AG04450 (cell line): ENCODE measurements at places on chromosomes 6 and 20.
A peak's percentile ranks its signal among the peaks of the same experiment; 100 is the strongest.

DNA sequence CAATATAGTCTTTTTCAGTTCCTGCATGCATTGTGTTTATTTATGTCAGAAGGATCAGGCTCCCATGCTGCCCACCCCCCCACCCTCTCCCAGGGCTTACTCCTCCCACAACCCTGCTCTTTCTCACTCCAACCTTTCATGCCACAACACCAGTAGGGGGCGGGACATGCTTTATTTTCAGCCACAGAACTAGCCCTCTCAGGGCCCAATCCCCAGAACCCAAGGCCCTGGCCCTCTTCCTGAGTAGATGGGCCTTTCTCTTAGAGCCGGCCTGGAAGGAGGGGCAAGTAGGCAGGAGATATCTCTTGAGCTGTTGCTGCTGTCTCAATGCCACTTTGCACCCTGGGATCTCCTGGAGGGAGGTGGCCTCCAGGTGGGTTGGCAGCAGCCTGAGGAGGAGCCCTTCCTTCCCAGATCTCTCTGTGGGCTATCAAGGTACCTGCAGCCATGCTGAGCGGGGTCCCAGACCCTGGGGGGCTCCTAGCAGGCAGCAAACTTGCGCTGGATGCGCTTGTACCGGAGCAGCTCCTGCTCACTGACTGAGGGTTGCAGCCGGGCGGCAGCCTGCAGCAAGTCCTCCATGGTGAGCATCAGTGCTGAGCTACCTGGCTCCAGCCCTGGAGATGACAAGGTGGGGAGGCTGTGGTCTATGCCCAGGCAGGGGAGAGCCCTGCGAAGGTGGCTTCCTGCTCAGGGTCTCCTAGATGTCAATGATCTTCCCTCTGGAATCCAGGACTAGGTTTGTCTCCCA lies 3.5 kb downstream of the GNMT start:
- peak; percentile 20 for DNase-seq

GRCh38 chr6:31573239-31574105 lies 1.4 kb downstream of the LTA start:
- DNase-seq, result no peak

GRCh38 chr6:159075506-159076228 lies 30.9 kb upstream of the TAGAP start:
- no peak for DNase-seq

DNA sequence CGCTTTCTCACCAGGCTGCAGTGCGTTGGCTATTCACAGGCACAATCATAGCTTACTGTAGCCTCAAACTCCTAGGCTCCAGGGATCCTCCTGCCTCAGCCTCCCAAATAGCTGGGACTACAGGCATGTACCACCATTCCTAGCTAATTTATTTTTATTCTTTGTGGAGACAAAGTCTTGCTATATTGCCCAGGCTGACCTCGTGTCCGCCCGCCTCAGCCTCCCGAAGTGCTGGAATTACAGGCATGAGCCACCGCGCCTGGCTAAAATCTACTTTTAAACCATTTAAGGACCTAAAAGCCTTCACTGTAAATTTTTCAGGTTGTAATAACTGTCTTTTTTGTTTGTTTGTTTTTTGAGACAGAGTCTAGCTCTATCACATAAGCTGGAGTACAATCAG lies 15.2 kb downstream of the SAMHD1 start:
- DNase-seq, result no peak

- no peak for DNase-seq
Measured at GRCh38 chr6:112468359-112468758, 121.2 kb downstream of the RFPL4B start.

GRCh38 chr6:134146268-134147033 lies 94.0 kb upstream of the SLC2A12 start:
- no peak for DNase-seq

DNA sequence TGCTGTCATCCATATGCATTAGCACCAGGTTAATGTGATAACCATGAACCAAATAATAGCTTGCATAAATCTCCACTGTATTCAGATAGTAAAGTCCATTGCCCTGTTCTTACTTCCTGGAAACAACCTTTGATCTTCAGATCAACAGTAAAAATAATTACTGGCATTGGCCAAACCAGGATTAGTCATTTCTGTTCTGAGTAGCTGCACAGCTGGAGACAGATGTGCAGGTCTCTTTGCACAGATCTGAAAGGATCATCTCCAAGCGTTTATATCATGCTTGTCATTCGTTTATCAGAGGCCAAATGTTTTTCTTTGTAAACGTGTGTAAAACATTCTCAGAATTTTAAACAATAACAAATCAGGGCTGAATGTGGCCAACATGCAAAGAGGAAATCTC lies 134.4 kb upstream of the HMGCLL1 start:
- DNase-seq, result peak; percentile 84

GRCh38 chr6:74733830-74734620 lies 471.8 kb downstream of the COL12A1 start:
- no peak for DNase-seq

- no peak for DNase-seq
Measured at GRCh38 chr6:43671801-43672690, 15.5 kb downstream of the MRPS18A start.

DNA sequence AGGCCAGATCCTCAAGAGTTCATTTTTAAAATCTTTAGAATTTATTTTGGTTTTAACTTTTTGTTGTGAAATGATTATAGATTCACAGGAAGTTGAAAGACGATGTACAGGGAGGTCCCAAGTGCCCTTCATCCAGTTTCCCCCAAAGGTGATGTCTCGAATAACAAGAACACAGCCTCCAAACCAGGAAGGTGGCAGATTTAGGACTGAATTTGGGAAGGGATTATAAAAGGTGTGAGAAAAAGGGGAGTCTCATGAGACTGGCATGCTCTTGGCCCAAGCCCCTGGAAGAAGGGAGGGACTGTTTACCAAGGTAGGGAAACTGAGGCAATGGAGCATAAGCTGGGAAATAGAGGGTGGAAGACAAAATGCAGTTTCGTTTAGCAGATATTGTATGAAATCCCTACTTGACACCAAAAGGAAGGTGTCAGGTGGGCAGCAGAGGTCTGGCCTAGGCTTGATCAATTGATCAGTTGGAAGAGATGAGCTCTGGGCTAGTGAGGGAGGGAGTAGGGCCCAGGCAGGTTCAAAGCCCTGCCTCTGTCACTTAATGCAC lies 81.2 kb downstream of the BMP7 start:
- DNase-seq, result no peak

DNA sequence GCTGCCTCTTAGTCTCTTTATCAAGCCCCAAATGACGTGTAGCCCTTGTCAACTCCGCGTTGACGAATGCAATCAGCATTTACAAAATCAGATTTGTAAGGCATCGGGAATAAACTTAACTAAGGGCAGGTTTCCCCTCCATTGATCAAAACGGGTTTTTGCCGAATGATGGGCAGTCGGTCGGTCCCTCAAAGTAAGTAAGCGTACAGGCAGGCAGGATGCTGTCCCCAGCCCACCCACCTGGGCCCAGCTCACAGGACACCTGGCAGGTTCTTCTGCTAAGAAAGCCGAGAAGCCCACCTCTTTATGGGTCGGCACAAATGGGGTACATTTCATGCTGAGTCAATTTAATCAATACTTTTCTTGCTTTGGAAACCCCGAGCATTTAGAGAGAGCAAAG lies 22.0 kb upstream of the MAFB start:
- DNase-seq, result no peak

- no peak for DNase-seq
Measured at GRCh38 chr20:62716198-62716940, 7.7 kb downstream of the NTSR1 start.

GRCh38 chr6:37802810-37803209 lies 16.7 kb upstream of the ZFAND3 start:
- no peak for DNase-seq

DNA sequence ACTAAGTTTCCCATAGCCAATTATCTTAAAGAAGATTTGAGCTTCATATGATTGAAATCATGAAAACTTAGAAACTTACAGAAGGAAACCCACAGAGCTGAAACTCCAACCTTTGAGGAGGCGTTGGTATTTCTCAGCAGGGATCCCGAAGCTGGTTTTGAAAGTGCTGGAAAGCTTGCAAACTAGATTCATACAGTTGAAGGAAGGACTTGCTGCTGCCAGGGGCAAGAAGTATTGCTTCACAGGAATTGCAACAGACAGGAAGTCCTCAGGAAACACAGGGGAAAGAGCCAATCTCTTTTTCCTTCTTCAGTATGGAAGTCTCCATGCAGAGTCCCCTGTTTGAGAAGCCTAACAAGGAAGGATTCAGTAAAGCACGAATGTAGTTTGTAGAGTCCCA lies 419.7 kb downstream of the CD109 start:
- DNase-seq, result no peak

GRCh38 chr6:159450815-159451465 lies 242.1 kb downstream of the SOD2 start:
- peak; percentile 69 for DNase-seq

- peak; percentile 1 for DNase-seq
Measured at GRCh38 chr6:46090115-46091079, 39.4 kb upstream of the ENPP4 start.

- no peak for DNase-seq
Measured at GRCh38 chr20:48102076-48102787, 317.0 kb upstream of the SULF2 start.

DNA sequence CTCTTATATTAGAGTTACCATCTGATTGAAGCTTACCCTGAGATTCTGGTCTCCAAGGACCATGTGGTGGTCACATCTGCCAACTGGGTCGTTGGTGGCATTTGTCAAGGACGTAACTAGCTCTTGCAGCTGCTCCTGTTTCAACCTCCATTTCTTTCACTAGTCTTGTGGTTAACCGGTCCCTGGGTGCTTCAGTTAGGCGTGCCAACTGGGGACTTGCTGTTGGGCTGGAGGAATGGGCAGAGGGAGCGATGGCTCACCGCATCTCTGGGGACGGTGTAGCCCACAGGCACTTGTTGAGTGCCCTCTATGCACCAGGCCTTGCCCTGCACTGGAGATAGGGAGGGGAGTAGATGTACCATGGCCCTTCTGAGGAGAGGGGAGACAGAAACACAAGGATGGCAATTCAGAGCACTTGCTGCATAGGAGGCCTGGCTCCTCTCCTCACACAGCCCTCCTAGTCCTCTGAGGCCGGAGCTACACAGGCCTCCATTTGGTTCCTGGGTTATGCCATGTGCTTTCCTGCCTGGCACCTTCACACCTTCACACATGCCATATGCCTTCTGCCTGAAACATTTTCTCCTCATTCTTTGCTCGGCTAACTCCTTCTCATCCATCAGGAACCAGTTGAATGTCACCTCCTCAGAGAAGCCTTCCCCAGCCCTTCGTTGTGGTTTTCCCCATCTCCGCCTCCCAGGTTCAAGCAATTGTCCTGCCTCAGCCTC lies 20.0 kb upstream of the ASXL1 start:
- no peak for DNase-seq

- peak; percentile 4 for DNase-seq
Measured at GRCh38 chr20:58942549-58942948, 38.5 kb upstream of the NELFCD start.

GRCh38 chr6:159463119-159463829 lies 229.8 kb downstream of the SOD2 start:
- DNase-seq, result no peak

- no peak for DNase-seq
Measured at GRCh38 chr6:19811397-19812079, 25.6 kb upstream of the ID4 start.

- DNase-seq, result no peak
Measured at GRCh38 chr20:23337312-23337711, 13.3 kb upstream of the NXT1 start.

GRCh38 chr20:12748359-12748994 lies 260.3 kb upstream of the SPTLC3 start:
- DNase-seq, result no peak

DNA sequence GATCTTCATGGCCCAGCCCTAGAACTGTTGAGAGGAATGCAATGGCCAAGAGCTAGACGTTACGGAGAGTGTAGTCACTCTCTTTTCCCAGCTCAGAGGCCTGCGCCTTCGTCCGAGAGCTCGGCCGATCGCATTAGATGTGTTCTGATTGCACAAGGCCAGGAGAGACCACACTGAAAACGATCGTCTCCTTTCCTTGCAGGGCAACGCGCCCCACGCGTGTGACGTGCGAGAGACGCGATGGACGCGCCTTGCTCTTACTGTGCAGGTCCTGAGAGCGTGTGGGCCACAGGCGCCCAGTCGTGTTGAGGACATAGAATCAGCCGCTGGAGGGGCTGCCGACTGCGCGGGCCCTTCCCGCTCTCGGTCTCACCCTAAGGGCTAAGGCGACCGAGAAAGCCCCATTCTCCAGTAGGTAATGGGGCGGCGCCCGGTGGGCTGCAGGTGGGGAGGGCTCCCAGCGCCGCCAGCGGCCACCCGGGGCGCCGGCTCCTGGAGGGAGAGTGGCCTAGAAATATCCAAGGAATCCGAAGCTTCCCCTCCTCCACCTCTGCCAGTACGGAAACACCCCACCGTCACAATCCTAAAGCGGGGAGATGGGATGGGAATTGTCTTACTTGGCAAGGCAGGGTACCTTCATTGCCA lies 26.9 kb downstream of the TFAP2B start:
- DNase-seq, result no peak

DNA sequence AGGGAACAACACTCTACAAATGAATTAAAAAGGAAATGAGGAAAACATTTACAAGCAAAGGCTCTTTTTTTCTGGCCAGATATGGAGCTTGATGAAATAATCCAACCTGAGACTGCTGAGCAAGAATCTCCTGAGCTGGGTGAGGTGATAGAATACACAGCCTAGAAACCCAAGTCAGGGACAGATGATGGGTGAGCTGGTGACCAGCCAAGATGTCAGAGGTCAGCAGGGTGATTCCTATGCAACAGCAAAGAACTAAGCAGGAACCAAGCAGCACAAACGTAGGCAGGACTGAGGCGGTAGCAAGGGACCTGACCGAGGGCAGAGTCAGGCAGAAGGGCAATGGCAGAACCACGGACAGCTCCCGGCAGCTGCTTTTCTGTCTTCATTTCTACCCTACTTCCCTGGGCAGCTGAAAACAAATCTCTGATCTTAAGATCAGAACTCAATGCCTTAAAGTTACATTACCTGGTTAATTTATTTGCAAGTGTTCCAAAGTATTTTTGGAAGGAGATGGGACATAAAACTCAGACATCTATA lies 75.1 kb downstream of the CDC40 start:
- no peak for DNase-seq

DNA sequence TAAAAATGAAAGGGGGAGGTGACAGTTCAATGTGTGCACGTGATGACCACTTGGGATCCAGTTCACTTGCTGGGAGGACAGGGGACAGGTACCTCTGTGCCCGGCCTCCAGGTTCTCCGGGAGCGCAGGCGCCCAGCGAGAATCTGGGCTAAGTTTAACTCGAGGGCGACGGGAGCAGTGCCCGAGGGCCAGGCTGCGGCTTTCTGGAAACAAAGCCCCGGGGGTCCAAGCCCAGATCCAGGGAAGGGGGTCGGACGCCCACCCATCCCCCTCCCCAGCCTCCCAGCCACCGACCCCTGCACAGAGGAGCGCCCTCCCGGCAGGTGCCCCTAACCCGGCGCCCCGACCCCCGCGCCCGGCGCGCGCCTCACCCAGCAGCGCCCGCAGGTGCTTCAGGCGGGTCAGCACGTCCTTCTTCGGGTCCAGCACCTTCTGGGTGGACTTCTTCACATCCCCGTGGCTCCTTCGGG lies 405 bp downstream of the RALGAPA2 start:
- DNase-seq, result no peak

DNA sequence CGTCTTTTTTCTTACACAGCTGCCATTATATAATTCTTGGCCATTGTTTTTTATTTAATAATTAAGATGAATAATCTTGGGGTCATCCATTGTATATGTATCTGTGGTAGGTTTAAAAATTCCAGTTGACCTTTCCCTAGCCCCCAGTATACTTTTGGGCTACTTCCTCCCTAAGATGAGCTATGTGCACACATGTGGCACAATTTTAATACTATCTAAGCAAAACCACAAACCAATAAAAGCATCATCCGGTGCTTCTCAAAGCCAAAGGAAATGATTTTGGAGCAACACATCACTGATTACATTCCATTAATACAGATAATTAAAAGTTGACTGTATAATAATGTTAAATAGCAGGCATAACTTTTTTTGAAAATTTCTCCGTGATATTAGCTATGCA lies 161.2 kb downstream of the ATXN1 start:
- DNase-seq, result no peak
